Amniotic epithelial cell (primary cell): ENCODE measurements at places on chromosomes 4 and X.
A peak's percentile ranks its signal among the peaks of the same experiment; 100 is the strongest.

DNA sequence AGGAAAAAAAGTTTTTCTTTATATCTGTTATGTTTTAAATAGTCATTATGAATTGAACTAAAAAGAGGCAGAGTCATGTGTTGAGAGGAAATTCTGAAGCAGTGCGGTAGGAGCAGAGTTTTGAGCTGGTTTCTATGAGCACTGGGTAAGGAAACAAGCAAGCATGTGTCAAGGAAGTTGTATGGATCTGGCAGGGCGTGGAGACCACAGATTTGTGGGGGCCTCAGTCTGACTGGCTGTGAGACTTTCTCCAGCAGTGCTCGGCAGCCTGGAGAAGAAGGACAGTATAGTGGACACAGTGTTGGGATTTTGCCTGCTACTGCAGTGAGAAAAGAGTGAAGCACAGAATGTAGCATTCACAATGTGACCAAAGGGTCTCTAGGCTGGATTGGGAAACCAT lies 399.1 kb downstream of the INPP4B start:
- no peak for DNase-seq

DNA sequence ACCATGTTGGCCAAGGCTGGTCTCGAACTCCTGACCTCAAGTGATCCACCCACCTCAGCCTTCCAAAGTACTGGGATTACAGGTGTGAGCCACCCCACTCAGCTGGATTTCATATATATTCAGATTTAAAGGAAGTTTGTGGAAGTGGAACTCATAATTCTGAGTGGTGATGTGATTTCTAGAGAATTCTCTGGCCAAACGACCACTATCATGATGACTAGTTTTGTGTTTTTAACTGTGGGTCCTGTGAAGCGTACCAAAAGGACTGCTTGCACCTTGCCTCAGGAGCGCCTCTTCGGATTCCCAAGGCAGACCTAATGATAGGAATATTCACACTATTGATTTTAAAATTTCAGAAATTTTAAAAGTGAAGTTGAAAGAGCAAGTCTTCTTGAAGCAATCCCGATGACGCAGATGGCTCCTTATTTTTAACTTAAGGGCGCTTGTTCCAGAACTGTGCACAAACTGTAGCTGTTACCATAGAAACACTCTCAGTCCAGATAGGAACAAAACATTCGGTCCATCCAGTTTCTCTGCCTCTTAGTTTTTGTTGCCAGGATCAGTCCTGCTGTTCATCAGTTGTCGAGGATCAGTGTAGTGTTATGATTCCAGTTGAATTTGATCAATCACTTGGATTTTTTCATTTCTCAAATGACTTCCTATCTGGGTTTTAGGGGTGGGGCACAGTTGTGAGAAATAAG lies 51.7 kb upstream of the CLCN4 start:
- DNase-seq, result peak; percentile 17

DNA sequence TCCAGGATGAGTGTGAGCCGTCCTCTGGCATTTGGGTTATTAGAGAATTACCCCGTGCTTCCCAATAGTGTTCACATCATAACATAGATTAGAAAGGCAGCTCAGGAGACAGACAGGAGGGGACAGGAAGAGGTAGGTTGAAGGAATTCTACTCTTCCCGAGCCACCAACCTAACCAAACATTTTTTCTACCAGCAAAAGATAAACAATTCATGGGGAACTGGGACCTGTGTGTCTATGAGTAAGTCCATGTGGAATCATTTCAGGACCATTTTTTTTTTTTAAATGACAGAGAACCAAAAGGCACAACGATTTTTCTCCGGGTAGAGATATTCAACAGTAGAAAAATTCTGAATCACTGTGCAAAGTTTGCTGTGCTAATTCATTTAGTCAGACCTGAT lies 174.2 kb upstream of the ETNPPL start:
- DNase-seq, result no peak

DNA sequence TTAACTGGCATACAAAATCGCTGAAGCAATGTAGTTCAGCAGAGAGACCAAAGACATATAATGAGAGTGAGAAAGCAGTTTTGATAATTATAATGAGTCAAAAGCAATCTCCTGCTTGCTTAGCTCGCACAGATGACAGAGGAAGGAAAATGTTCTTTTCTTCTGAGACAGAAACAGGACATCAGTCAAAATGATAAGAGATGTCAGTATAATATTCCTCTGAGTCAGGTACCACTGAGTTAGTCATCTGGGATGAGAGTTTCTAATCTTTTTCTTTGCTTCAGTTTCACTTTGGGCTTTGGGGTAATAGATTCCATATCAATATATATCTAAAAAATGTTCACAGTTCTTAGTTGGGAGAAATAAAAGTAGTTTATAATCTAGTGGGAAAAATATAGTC lies 387.2 kb downstream of the PCDH7 start:
- peak; percentile 93 for DNase-seq

DNA sequence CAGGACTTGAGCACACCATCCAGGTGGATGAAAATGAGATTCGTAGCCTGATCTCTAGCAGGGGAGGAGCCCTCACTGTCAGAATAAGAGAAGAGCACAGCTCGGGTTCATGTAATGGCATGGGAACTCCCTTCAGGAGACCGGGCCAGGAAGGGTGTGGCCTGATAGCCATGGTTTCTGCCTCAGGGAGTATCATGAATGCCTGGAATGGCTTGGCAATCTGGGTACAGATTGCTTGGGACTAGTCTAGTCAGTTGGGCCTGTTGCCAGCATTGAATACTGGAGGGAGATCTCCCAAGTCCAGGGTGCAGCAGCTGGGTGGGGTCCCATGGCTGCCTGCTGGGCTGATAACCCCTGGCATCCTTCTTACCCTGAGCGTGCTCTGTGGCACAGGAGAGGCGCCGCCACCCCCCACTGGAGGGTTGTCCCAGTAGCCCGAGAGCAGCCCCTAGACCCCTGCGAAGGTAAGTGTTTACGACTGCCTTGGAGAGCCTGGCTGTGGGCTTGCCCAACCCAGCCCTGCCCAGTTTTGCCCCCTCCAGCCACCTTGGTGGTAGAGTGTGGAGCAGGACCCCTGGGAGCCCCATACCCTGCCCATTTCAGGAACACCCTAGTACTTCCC lies 298.8 kb downstream of the TEX13A start:
- no peak for DNase-seq

DNA sequence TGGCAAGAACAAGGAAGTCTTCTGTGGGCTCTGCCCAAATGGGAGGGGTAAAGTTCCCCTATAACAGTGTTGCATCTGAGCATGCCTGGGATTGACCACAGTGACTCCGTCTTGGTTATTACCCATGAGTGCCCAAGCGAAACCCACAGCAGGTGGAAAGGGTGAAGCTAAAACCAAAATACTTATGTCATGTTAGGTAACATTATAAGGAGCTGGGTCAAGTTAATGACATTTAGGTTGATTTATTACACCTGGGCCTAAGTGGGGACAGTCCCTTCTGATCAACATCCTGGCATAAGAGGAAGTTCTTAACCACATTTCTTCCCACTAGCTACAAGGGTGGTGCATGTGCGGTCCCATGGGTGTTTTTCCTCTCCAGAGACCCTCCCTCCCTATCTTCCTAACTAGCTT lies 1.3 kb upstream of the ZNF732 start:
- DNase-seq, result no peak

DNA sequence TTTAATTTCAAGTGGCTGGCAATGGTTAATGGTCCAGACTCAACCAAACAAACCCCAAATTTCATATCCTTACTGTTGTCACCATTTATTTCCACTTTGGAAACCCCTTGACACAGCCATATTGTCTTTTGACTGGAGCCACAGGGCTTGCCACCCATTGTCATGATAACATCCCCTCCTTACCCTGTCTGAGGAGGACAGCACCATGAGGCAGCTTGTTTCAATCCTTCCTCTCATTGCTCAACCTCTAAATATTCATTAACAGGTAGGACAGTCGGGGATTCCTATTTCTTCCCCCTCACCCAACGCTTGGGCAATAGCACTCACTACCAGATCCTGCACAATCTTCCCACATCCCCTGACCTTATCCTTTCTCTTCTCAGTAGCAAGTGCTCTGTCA lies 92.1 kb downstream of the CEP135 start:
- DNase-seq, result no peak

GRCh38 chrX:119686087-119686691 lies 6.8 kb downstream of the SEPTIN6 start:
- no peak for DNase-seq
